Stimulated activated CD4-positive, alpha-beta T cell treated with anti-CD3 and anti-CD28 coated beads, Interleukin-2, amount 100 ng/mL, for 24 hours (primary cell): ENCODE measurements at places on chromosomes 12 and 14.

- no peak for DNase-seq
Measured at GRCh38 chr14:81516986-81517797, 16.5 kb downstream of the SEL1L start.

DNA sequence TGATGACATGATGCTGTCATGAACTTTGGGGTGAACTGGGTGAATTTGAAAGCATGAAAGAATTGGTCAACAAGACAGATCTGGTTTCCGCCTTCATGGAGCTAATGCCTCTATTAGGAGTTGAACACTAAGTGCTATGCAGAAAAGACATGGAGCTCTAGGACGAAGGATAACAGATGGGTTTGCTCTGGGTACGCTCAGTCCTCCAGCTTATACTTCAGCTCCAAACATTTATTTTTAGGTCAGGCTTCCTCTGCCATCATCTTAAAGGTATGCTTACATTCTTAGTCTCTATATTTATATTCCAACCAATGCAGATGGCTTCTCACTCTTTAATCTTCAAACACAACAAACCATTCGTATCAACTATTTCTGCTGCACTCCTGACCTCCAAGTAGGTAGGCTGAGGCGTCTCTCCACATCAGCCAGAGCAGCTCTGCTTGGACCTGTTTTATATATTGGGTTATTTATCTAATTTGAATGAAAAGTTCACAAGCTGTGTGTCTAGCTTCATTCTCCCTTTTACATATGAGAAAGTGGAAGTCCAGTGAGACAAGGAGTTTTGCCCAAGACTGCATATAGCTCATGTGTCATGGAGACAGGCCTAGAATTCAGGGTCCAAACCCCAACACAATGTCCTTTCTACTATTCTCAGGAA is 226.3 kb downstream of the SPTSSA start:
- no peak for DNase-seq

DNA sequence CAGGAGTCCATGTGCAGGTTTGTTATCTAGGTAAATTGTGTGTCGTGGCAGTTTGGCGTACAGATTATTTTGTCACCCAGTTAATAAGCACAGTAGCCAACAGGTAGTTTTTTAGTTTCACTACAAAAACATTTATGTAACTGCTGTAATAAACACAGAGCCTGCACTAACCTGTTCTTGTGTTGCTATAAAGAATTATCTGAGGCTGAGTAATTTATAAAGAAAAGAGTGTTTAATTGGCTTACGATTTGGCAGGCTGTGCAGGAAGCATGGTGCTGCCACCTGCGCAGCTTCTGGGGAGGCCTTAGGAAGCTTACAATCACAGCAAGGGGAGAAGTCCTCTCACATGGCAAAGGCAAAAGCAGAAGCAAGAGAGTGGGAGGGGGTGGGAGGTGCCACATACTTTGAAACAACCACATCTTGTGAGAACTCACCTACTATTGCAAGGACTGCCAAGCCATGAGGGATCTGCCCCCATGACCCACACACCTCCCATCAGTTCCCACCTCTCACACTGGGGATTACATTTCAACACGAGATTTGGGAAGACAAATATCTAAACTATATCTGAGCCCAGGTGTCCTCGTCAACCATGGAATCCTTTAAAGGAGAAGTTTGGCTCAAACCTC is 266.4 kb upstream of the GRIP1 start:
- no peak for DNase-seq

DNA sequence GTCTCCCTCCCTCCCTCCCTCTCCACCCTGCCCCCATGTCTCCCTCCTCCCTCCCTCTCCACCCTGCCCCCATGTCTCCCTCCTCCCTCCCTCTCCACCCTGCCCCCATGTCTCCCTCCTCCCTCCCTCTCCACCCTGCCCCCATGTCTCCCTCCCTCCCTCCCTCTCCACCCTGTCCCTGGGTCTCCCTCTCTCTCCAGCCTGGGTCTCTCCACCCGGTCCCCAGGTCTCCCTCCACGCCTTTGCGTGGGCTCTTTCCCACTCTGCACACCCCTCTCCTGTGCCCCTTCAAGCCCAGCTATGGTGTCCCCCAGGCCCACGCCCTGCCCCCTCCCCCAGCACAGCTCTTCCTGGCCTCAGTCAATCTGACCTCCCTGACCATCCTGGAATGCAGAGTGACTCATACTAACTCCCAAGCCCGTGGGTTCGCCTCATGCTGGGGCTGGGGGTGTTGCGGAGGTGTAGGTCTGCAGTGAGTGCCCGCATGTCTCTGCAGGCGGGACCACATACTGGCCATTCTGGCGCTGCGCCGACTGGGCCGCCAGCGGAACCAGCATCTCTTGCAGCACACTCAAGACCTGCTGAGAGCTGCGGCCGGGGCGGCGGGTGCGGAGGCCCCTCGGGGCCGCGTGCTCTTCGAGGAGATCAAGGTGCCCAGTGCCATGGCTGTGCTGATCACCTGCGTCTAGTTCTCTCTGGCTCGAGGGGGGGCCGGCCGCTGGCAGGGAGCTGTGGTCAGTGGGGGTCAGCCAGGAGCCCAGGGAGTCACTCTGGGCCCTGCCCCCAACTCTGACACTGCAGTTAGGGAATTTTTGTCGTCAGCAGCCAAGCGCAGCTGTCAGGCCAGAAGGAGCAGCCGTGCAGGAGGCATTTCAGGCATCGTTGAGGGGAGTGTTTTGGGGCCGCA is 13.5 kb upstream of the TNFAIP2 start:
- DNase-seq, result no peak

DNA sequence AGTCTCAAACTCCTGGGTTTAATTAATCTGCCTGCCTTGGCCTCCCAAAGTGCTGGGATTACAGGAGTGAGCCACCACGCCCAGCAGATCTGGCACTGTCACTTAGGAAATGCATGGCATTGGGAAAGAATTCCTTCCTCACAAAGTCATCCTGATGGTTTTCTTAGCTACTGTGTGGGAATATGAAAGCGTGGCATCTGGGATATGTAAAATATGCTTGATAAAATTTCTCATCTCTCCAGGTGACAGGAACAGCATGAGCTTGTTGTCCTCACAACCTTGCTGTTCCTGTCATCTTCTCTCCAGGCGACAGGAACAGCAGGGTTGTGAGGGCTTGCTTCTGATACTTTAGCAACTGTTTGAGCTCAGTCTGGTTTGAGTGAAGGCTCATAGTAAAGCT is 16.1 kb upstream of the AICDA start:
- no peak for DNase-seq

- DNase-seq, result no peak
Measured at GRCh38 chr14:68075382-68076029, 255.9 kb downstream of the RAD51B start.

DNA sequence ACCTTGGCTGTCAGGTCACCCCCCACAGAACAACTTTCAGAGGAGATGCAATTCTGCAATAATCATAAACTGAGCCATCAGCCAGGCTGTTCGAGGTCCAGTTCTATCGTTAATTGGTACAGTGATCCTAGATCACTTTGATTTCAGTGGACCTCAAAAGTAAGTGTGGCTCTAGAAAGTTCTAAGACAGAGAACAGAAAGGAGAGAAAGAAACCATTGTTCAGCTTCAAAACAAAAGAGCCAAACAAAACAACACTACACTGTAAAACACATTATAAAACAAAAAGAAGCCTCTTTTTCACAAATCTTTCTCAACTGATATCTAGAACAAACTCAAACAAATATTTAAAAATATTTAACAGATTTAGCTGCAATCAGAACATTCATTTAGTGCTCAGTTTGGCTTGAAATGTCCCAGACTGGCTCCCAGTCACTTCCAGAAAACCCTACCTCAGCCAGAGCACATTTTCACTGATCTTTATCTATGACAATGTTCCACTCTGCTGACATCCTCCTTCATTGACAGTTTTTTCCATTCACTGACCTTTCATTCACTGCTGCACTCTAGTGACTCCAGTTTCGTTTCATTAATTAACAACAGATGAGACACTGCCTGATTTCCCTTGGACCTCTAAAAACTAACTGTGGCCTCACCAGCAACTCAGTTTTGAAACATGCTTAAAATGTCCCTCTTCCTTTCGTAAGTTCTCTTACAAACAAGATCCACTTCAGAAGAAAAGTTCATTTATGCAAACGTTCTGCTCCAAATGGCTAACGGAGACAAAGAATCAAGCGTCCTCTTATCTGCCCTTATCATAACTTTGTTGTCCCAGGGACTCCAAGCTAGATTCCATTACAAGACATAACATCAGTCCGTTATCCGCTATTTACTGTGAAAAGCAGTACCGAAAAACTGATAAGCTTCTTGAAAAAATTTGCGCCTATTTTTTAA is 56.8 kb downstream of the DUSP16 start:
- DNase-seq, result no peak

DNA sequence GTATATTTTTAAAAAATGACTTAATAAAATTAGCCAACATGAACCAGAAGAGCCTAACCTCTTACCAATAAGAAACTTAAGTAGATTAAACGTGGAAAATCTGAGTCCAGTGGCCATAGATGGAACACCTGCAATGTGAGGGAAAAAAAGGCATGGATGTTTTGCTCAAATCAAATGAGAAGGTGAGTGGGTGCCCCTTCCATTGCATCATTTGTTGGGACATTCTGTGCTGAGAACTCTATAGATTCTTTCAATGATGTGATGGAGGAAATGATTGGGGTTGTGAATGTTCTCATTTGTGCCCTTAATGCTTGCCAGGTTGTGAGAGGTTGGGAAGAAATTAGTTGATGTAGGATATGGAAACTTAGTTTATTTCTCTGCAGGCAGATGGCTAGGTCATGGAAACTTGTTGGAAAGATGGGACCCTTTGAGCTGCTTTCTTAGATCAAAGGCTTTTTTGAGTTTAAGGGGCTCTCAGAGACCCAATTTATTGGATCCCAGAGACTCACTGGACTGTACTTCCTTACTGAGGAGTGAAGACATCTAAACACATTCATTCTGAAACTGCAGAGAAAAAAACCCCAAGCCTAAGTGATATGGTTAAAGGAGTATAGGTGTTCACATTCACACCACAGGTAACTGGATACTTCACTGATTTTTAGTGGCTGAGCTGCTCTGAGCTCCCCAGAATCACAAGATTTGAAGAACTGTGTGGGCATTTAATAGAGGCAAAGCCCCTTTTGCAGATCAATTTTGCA is 95.9 kb downstream of the DACT1 start:
- DNase-seq, result no peak

DNA sequence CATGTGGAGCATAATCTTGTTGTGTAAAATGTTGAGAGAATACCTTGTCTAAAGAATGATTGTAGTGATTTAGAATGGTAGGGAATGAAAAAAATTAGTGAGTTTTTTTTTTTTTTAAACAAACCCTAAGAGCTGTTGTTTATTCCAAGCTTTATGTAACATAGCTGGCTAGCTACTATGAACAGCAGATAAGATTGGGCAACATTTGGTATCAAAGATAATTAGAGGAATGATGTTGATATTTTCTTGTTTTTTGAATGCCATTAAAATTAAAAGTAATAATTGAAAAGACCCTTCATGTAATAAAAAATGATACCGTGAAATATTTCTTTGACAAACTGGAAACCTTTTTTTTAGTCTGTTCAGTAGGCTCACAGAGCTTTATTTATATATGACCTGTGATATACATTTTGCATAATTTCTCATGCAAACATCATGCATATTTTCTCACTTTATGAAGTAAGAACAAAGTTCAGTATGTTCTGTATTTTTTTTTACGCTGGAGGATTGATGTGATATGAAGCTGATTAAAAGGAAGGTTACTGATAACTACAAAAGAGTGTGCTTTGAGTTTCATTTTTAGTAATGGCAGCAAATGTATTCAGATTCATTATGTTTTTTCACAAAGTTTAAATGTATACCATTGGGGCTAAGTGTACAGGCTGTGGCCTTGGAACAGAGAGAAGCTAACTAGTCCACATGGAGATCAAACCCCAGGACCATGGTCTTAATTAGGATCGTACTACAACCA is 8.1 kb downstream of the CPSF6 start:
- DNase-seq, result no peak

DNA sequence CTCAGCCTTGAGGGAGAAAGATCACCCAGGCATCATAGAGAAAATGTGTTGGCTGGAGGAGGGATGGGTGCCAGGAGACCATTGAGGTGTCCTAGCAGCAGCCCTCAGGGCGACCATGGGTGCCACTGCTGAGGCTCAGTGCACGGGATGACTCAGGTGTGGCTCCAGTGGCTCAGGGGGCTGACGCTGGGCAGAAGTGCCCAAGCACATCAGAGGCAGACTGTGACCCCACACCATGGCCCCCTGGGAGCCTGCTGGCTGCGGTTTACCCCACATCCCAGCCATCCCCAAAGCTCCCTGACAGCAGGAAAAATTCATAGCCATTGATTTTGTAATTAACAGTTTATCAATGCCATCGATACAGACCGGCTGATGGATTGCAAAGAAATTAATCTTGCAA is 120.7 kb downstream of the ESRRB start:
- no peak for DNase-seq

- DNase-seq, result no peak
Measured at GRCh38 chr14:64421166-64421565, 33.0 kb downstream of the MTHFD1 start.

DNA sequence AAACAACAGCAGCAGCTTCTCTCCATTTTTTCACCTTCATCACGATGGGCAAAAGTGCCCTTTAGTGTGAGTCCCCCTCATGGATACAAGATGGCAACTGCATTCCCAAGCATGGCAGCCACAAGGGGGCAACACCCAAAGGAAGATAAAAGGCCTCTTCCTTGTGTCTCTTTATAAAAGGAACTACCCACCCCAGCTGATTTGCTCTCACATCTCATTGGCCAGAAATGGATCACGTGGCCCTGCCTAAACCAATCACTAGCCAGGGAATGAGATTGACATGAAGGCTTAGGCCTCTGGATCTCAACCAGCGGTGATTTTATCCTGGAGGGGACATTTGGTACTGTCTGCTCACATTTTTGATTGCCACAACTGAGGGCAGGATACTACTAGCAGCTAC is 21.9 kb upstream of the IFT81 start:
- DNase-seq, result peak; percentile 52

- DNase-seq, result no peak
Measured at GRCh38 chr14:74977901-74978385, 22.5 kb upstream of the PGF start.

- DNase-seq, result peak; percentile 64
Measured at GRCh38 chr12:69739287-69740191, 879 bp downstream of the RAB3IP start.

GRCh38 chr12:53599579-53599978 is 26.6 kb downstream of the ATF7 start:
- no peak for DNase-seq

DNA sequence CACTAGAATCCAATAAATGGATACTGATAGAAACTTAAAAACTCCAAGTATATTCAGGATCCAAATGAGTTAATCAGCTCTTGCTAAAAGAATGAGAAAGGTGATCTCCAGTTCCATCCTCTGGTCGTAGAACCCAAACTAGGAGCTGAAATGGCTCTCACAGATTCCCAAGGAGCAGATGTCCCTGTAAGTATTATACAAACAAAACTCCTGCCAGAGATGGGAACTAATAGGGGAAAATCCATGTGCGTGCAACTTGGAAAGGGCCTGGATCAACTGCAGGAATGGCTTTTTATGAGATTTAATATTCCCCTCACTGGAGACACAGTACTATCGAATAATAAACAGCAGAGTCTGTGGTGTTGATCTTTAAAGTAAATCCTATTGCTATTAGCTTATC is 309.2 kb upstream of the TBX3 start:
- no peak for DNase-seq
